ENCODE measurements at places on chromosomes 5 and 9.

- DNase-seq: no peak
Measured at GRCh38 chr5:109580225-109580624, 109.5 kb upstream of the MAN2A1 start.

DNA sequence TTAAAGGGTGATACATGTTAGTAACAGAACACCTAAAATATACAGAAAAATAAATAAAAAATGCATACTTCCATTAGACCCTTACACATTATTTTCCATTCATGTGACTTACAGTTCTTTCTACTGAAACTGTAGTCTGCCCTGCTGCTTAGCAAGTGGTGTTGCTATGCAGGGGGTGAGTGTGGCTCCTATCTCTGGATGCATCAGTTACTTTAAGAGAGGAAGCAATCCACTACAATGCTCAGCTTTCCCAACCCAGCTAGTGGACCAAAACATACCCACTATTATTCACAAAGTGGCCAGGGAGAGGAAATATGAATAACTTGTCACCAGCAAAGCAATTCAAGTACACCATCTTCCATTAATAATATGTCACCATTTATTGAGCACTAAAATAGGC is 121.8 kb downstream of the DOCK2 start:
- no peak for DNase-seq

DNA sequence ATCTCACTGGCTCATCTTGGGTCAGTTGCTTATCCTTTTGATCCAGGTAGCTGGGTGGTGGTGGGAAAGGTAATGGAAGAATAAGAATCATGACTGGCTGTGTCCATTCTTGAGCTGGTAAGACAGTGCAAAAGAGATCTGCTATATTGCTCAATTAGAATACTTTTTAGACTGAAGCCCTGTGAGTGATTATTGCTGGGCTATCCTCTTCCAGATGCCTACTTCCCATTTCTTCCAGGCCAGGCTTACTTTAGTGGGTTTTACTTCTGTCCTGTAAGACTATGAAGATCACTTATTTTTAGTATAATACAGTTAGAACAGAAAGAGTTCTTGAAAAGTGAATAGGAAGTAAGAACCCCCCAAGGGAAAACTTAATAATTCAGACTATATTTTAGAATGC is 7.2 kb downstream of the MARCHF6 start:
- no peak for DNase-seq

DNA sequence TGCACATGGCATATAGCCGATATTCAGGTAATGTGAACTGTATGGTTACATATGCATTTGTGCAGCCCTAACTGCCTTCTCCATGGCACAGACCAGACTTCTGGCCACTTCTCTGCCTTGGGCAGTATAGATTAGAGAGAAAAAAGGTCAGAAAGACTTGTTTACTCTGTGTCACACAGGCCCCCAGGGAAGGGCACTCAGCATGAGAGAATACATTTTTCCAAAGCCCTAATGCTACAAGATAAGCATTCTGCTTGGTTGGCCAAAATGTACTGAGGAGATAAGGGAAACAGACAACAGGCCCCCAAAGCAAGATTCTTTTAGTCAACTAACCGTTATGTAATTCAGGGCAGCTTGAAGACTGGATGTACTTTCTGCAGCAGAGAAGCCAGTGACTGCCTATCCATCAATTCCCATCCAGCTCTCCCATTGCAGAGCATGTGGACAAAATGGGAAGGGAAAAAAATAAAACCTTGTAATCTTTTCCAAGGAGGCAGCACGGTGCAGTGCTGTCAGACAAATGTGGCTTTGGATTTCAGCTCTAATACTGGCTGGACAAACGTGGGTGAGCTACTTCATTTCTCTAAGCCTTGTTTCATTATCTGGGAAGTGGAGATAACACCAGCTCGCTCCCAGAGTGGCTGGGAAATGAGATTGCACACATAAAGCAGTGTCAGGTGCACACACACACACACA is 205.9 kb downstream of the NSG2 start:
- DNase-seq: no peak

DNA sequence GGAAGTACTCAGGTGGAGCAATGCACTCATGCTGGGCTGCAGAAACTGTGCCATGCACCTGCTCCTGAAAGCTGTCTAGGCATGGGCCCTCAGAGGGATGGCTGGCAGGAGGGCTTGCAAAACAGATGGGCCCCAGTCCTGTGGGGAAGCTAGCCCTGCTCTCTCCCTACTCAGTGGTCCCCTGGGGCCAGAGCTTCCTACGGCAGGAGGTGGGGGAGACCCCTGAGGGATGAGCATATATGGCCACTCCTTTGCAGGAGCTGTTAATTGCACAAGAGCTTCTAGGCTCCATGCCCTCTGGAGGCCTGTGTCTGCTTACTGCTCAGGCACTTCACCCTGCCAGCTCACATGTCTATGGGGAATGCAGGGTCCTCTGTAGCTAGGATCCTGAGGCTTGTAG is 545.3 kb upstream of the PTPRD start:
- DNase-seq: no peak

- no peak for DNase-seq
Measured at GRCh38 chr5:37437711-37438110, 58.6 kb downstream of the WDR70 start.

DNA sequence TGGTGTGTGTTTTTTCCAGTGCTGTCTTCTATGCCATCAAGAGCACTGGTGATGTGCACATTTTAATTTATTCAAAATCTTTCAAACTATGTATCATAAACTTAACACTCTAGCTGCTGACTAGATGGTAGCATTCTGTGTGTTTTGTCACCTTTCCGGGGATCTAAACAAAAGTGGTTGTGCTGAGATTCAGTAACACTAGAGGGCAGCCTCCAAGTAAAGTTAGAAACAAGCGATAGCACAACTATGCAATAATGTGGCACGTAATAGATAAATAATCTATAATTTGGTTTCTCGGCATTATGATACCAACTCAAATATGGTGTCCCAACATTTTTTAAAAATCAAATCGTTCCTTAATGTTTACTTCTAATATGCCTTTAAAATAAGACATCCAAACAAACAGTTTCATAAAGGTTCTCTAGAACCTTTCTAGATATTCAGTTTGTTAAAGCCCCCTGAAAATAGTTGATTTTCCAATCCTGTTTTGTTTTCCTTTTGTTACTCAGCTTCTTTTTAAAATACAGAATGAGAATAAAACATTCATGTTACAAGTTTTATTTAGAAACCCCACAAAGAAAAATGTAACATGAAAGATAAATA is 16.9 kb downstream of the SEMA6A start:
- no peak for DNase-seq

- DNase-seq: no peak
Measured at GRCh38 chr5:15334551-15335266, 165.3 kb upstream of the FBXL7 start.

DNA sequence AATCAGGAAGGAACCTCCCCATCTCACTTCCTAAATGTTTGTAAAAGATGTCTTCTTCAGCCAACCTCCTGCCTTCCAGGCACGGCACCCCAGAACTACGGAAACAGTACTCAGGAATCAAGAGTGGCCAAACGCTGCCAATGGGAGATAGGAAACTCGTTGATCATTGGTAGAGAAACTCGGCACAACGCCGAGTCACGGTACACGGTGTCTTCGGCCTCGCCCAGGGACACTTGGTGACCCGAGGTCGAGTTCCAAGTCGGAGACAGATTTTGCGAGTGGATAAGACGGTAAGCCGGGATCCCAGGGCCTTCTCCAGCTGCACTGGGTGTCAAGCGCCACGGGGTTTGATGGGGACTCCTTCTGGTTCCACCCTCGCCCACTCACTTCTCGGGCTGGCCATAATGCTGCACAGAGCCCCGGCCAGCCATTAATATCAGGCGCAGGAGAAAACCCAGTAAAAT is 343 bp downstream of the KIAA0825 start:
- no peak for DNase-seq

- DNase-seq: no peak
Measured at GRCh38 chr9:68947015-68947414, 66.9 kb downstream of the PRKACG start.

DNA sequence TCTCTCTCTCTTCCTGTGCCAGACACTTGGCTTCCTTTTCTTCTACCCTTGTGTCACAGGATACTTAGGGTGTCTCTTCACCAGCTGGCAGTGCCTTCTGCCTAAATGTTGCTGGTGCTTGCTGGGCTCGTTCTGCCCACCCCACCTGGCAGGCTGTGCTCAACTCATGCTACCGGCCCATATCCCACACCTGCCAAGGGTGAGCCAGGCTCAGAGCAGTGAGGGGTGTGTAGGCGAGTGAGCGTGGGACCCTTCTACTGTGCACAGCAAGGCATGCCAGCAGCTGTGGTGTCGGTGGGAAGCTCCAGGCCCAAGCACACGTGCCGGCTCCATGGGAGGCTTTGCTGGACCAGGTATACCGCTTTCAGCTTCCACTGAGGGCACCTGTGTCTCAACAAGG is 1626.7 kb upstream of the ACO1 start:
- no peak for DNase-seq

GRCh38 chr5:144156767-144157171 is 13.7 kb downstream of the YIPF5 start:
- no peak for DNase-seq

DNA sequence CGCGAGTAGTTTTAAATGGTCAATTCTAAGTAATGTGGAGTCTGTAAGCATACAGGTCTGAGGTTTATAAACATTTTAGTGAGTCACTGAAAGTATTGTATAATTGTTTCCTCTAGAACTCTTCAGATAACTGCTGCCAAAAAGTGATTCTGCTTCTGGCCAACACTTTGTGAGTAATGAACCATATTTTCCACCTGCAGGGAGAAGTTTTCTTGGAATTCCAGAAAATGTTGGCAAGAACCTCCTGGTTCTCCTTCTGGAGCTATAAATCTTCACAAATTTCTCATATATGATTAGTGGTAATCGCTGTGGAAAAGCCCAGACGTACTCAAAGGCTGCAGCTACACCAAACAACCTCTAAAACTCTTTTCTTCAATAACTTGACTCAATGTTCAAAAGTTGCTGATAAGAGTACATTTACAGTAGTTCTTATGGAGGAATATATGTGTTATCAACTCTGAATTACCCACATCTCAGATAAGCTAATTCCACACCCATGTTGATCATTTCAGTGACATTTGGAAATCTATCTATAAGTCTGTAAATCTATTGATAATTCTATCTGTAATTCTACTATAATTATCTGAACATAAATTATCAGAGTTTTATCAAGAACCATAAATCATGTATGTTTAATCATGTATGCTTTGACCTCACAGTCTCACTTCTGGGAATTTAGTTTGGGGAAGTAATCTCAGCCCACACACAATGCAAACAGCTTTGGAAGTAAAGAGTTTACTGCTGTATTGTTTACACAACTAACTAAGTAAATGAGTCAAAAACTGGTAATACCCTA is 74.1 kb downstream of the FNBP1 start:
- DNase-seq: no peak

GRCh38 chr9:136754059-136754572 is 3.9 kb downstream of the LCN8 start:
- DNase-seq: peak; percentile 49

DNA sequence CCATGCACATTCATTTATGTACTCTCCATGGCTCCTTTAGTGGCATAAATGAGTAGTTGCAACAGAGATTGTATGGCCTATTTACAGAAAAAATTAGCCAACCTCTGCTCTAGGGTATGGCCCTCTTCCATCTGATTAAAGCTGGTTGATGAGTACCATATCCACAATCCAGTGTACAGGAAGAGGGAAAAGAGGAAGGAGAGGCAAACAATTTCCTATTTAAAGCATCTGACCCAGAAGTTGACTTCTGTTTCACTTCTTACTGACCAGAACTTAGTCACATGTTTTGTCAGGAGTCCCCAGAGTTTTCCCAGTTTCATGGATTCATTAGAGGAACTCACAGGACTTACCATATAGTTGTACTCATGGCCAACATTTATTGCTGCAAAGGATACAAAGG is 68.6 kb upstream of the STARD4 start:
- DNase-seq: no peak

DNA sequence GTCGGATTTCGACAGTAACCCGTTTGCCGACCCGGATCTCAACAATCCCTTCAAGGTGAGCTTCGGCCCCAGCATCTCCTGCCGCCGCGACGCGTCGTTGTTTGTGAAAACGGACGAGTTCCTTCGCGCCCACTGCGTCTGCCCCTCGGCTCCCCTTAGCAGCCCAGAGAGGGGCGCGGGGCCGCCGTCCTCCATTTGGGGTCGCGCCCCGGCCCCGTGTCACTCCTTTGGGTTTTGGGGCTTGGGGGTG is 182 bp downstream of the SCAMP1 start:
- no peak for DNase-seq
